Stimulated activated CD8-positive, alpha-beta memory T cell treated with anti-CD3 and anti-CD28 coated beads, Interleukin-7, amount 100 ng/mL, for 1 hour (primary cell): ENCODE measurements at places on chromosomes 16 and 17.

- DNase-seq, result no peak
These were observed 2.5 kb upstream of the ABCC12 start for GRCh38 chr16:48158296-48158695.

DNA sequence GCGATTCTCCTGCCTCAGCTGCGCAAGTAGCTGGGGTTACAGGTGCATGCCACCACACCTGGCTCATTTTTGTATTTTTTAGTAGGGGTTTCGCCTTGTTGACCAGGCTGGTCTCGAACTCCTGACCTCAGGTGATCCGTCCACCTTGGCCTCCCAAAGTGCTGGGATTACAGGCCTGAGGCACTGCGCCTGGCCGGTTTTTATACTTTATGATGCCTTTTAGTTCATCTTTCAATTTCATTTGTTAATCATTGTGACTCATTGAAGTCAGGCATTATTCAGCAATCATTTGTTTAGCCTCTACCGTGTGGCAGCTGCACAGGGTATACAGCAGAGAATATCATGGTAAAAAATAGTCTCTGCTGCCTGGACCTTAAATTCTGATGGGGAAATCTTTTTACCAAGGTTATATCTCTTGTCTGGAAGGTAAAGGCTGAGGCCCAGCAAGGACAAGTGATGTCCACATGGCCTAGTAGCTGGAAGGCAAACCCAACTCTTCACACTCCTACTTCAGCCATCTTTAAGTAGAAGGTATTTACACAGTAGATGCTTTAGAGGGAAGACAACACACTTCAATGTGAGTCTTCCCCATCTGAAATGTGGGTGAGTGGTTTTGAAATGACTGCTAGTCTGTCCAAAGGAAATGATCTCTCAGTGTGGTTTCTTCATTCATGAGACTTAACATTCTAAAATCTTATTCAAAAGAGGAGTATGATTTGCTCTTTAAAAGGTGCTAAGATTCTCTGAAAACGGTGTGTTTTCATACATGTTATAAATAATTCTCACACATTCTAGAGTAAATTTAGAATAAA is 2.4 kb downstream of the PRPSAP2 start:
- DNase-seq, result no peak

DNA sequence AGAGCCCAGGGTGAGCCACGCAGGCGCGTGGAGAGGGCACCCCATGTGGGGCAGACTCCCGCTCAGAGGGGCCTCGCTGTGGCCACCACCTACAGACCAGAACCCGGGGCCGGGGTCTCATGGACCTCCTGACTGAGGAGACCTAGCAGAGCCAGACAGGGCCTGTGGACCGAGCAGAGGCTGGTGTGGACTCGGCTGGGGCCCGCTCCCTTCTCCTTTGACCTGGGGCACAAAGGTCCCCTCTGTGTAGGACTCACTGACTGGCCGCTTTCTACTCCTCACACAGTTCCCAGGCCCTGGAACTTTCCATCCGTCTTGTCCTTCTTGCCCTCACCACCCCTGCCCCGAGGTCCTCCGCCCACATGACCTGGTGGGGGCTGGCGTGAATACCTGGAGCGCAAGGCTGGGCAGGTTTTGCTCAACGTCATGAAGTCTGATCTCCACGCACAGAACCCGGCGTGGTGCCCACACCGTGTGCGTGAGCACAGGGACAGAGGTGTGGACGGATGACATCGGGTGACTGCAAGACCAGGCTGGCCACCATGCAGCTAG is 44.7 kb upstream of the ACSF3 start:
- no peak for DNase-seq

- no peak for DNase-seq
These were observed 68.7 kb downstream of the RAI1 start for GRCh38 chr17:17749921-17750320.

GRCh38 chr17:77422748-77423113 is 282.0 kb downstream of the SEC14L1 start:
- DNase-seq, result no peak

- peak; percentile 27 for DNase-seq
These were observed 78.1 kb upstream of the TOB1 start for GRCh38 chr17:50944054-50944901.

GRCh38 chr16:88867581-88868246 is 1.3 kb upstream of the PABPN1L start:
- DNase-seq, result no peak

DNA sequence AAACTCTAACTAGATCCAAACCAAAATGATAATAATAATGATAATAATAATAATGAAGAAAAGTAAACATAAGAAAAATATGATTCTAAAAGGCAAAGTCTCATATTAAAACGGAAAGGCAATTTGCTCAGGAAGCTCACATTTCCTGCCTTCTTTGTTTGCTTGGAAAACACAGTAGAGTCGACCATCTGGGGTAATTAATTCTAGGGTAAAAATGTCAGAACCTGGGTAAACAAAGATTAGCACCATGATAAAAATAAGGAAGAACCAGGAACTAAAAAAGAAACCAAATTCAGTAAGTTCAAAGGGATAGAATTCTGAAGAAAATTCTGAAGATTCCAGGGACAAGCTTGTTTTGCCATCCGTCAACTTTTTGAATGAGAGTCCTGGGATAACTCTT is 16.2 kb downstream of the KRABD2 start:
- DNase-seq, result no peak

DNA sequence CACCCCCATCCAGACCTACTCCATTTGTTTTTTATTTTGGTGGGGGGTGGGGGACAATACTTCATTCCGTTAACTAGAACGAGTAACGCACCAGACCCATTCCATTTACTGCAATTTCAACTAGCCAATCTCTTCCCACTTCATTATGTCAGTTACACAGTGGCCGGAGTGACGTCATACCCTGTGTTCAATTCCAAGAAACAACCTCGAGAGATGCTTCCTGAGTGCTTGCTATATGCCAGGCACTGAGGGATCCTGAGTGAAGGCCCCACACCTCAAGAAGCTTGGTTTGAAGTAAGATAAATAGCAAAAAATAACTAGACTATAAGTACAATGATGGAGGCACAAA is 9.1 kb upstream of the SIAH1 start:
- no peak for DNase-seq

- DNase-seq, result no peak
These were observed 25.2 kb upstream of the CFAP20 start for GRCh38 chr16:58154345-58154744.

DNA sequence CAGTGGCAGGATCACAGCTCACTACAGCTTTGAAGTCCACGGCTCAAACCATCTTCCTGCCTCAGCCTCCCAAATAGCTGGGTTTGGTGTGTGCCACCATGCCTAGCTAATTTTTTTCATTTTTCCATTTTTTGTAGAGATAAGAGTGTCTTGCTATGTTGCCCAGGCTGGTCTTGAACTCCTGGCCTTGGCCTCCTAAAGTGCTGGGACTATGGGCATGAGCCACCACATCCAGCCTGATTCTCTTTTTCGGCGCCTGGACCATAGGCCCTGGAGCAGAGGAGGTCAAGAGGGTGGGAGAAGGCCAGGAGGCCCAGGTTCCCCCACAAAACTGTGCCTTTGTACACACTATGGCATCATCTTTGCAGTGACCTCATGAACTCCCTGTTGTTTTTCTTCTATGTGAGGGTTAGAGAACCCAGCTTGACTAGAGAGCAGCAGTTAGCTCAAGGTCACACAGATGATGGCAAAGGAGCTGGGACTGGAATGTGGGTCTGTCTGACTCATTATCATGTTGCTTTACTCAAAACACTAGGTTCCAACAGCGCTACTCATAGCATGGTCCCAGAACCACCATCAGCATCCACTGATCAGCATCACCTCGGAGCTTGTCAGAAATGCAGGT is 16.3 kb downstream of the SCN4A start:
- DNase-seq, result no peak

DNA sequence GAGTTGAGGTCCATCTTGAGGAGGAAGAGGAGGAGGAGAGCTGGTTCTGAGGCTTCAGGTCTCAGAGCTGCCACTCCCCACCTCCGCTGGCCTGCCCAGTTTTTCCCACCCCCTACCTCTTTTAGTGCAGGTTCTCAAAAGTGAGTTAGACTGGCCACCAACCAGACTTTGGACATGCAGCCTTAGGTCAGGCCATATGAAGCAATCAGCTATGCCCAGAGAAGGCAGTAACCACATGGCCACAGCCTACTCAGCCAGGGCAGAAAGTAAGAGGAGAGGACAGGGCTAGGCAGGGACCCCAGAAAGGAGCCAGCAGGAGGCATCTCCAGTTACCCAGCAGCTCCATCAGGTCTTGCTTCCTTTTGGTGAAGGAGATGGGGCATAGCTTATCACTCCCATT is 9.0 kb downstream of the MYO15A start:
- DNase-seq, result no peak

- DNase-seq, result no peak
These were observed 399.8 kb downstream of the KCNJ2 start for GRCh38 chr17:70569128-70569527.

DNA sequence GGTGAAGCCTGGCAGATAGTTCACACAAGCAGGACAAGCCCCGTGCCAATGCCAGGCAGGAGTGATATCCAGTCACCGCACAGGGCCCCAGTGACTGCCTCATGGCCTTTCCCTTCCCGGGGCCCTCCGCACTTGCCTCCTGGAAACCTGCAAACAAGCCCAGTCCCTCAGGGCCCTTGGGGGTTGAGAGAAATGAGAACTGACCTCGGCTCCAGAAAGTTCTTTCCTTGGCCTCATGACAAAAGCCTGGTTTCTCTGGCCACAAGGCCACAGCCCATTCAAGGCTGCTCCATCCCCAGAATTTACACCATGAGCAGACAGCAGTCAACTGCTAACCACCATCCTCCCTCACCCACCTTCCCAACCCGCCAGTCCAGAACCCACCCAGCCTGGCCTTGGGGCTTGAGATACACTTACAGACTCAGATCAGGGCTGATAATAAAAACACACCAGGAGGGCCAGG is 77.6 kb downstream of the CCDC182 start:
- no peak for DNase-seq

- DNase-seq, result no peak
These were observed 75.7 kb upstream of the DNAH17 start for GRCh38 chr17:78652913-78653312.

DNA sequence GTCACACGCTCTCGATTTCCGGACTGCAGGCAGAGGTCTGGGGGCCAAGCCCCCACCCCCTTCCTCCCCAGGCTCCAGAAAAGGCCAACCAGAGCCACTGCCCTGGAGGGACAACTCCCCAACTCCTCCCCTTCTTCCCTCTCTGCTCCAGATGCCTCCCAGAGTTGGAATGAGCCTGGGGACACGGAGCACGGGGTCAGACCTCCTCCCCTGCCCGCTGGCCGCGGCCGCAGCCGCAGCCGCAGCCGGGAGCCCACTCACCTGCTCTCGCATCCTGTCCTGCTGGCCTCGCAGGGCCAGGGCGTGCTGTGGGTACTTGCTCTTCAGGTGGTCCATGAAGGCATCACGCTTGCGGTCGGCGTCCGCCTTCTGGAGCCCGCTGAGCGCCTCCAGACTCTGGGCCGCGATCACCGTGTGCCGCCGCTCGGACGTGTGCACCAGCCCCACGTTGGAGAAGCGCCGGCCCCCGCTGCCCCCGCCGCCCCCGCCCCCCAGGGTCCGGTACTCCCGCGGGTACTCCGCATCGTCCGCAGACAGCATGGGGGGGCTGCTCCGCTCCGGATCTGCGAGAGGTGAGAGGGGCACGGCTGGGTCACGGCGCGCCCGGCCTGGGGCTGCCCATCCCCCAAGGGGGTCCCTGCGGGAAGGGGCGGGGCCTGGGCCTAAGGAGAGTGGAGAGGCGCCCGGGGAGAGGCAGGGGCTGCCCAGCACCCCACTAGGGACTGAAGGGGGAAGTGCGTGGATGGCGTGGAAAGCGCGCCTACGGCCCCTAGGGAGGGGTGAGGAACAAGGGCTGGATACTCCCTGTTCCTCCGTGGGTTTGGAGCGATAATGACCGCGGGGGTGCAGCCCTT is 27.3 kb downstream of the SRCIN1 start:
- no peak for DNase-seq

DNA sequence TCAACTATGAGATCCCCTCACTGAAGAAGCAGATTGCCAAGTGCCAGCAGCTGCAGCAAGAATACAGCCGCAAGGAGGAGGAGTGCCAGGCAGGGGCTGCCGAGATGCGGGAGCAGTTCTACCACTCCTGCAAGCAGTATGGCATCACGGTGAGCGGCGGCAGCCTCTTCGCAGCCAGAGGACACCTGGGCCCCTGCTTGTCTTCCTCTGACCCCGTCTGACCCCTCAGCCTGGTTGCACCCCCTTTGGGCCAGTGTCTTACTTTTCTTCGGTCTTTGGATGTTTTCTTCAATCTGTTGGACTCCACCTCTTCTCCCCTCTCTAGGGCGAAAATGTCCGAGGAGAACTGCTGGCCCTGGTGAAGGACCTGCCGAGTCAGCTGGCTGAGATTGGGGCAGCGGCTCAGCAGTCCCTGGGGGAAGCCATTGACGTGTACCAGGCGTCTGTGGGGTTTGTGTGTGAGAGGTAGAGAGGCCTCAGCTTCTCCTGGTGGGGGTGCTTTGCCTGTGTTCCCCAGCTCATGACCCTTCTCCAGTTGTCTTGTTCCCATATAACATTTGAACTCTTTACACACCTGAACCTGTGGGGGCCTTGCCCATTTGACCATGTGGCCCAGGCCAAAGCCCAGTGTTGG is 4.4 kb downstream of the CDK5RAP3 start:
- DNase-seq, result no peak

DNA sequence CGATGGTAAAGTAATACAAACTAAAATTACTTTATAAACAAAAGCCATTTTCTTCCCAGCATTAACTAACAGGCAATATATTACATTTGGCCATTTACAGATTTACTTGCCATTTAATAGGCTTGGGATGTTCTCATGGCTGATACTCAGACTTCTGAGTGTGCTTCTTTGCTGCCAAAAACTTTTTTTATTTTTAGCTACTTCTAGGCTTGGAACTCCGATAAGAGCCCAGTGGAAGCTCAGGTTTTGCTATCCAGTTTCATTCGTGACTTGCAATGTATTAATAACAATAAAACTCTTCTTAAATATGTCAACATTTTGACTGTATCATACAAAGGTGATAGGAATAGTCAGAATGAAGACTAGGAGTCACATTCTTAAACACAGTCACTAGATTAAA is 152.3 kb downstream of the ITFG1 start:
- DNase-seq, result no peak

GRCh38 chr17:31786796-31787481 is 72.1 kb downstream of the COPRS start:
- DNase-seq, result no peak
